SW480 (cell line): ENCODE measurements at places on chromosomes 1 and 21.

- no peak for DNase-seq
Observed at GRCh38 chr1:200048244-200048643, 20.7 kb downstream of the NR5A2 start.

DNA sequence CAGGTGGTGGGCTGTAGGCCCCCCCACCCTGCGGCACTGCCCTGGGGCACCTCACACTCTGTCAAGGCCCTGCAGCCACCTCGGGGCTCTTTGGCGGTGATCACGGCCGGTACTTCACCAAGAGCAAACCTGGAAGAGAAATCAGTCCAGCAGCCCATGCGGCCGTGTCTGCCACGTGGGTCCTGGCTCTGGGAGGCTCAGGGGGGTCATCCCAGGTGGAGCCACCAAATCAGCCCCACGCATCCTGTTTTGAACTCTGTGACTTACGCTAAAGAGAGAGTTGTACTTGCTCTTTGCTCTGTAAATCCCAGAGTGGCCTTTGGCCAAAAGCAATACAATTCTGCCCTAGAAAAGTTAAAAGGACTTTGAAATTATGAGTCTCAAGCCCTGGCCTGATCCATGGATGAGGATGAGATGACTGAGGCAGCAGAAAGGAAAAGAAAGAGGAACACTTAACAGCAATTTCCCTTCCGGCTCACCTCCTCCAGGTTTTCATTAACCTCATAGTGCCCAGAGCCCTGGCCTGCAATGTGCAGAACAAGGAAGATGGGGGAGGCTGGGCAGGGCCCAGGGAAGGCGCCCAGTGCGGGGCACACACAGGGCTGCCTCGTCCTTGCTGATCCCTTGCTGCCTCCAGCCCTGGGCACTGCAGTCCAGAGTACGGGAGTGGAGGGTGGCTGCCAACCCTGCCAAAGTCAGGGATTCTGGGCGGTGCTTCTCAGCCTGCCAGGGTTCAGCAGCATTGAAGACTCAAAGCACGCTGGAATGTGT is 337.0 kb downstream of the MATN1 start:
- no peak for DNase-seq

DNA sequence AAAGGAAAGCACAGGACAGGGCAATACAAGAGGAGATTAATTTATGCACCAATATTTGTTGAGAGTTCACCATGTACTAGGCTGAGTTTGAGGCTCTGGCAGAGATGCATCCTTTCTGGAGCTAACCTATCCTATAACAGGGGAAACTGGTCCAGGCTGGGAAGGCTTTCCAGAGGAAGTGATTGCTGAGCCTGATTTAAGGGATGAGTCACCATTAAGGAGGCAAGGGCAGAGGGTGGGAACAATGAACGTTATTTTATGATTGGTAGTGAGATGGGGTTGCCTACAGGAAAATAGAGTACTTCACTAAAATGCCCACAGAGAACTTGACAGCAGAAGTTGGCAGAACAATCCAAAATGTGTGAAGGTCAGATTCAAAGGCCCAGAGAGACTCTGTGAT is 141.4 kb downstream of the PLPP3 start:
- DNase-seq: peak; percentile 32

DNA sequence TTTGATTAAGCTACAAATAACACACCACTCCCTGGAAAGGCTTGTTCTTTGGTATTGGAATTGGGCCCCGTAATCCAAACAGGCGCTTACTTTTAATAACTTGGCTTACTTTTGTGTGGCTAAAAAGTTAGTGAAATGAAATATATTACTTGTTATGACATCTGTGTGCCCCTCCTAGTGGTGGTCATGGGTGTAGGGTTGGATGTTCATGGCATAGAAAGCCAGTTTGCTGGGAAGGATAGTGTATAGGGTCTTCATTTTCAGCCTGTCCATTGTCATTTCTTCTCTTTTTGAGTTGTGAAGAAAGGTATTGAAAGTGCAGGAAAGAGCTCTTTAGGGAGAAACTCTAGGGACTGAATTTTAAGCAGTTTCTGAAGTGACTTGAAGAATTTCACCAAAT is 5.9 kb downstream of the CDC14A start:
- no peak for DNase-seq
